ENCODE measurements at places on chromosomes 3 and 15. TPM values are rescaled to one million over a fixed set of nuclear protein-coding genes. Genes with fewer than 3 reads are reported as not detected.

Gene CPNE9
- total RNA-seq, result not detected

Gene RGMA
- 9.0 TPM for total RNA-seq

Gene TMEM212
- not detected for total RNA-seq

DNA sequence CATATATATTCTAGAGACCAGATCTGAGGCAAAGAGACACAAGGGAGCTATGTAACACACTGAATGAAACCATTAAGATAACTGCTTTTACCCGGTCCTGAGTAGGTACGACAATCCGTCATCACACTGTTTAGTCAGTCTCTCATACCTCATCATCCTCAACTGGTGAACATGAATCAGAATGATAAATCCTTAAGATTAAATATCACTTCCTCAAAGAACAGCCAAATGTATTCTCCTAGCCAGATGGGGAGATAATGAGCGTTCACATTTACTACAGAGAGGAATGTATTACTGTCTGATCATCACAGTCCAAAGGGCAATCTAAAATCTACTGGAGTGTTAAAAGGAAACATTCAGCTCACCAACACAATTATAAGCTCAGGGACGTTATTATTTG, 319.4 kb upstream of the STAC start:
- no peak overlapping the region for H3K27ac ChIP-seq
- H3K36me3 ChIP-seq, result no peaks in the 10 kb centered on the region
- H3K4me1 ChIP-seq, result no peaks in the 10 kb centered on the region
- no peak for DNase-seq
- H3K4me3 ChIP-seq, result no peak overlapping the region

- H3K27ac ChIP-seq, result no peak overlapping the region
- H3K4me1 ChIP-seq, result no peaks in the 10 kb centered on the region
- H3K27me3 ChIP-seq, result no peaks in the 10 kb centered on the region
- no peak for DNase-seq
These were observed 17.2 kb upstream of the PRICKLE2 start for GRCh38 chr3:64242435-64242834.

DNA sequence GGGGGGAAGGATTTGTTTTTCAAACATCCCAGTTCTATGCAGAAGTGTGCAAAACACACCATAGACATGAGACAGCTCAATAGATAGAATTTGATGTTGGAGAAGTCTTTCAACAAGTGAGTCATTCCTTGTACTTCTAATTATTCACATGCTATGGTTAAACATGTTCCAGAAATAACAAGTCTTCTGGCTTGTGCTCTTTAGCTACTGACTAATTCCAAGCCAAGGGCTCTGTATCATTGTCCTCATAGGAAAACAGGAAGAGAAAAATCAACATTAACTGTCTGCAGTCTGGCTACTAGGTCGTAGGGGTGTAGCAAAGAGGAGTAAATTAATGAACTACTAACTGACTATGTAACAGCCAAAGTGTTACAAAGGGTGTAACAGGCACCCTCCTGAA, 25.8 kb downstream of the LDHAL6B start:
- peak overlapping the region; percentile 13 for H3K27ac ChIP-seq
- H3K4me1 ChIP-seq, result peaks cover 14% of the 10 kb centered on the region
- DNase-seq, result no peak
- H3K36me3 ChIP-seq, result no peaks in the 10 kb centered on the region
- no peak overlapping the region for H3K4me3 ChIP-seq

GRCh38 chr3:24683633-24684384, 189.2 kb upstream of the THRB start:
- H3K36me3 ChIP-seq, result no peaks in the 10 kb centered on the region
- DNase-seq, result no peak
- no peaks in the 10 kb centered on the region for H3K27me3 ChIP-seq
- no peak overlapping the region for H3K27ac ChIP-seq

Measured in adrenal gland (tissue), 19 donors.